ENCODE measurements at places on chromosomes 6 and 20.
A peak's percentile ranks its signal among the peaks of the same experiment; 100 is the strongest.

DNA sequence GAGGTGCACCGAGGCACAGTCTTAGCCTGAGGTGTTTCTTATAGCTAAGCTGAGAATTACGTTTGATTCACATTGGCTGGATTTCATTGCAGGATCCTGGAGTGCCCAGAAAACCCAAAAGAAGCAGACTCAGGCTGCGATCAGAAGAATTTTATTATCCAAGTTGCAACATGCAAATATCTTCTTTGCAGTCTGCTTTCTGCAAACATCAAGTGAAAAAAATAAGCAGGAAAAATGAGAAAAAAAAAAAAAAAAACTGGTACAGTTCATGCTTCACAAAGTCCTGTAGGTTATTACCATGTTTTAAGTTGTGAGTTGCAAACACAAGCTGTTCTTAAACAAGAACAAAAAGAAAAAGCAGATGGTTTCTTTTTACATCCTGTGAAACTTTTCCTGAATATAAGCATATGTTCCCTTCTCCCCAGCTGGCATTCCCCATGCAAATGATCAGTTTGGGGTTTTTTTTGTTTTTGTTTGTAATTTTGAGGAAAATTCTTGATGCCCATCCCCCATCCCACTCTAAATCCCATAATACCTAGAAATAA is 349.0 kb downstream of the CBLN4 start:
- DNase-seq, result no peak

DNA sequence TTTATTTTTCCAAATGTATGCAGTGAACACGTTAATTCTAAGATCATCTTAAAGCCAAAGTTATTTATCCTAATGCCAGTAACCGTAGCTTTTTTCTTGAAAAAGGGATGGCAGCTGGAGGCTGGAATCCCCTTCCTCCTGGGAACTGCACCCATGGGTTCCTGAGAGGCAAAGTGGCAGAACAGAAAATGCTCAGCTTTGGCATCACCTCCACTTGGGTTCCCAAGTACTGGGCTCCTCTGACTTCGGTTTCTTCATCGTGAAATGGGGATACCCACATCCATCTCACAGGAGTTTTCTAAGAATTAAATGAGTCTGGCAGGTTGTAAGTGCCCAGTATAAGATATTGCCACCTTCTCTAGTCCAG is 6.2 kb upstream of the DDX43 start:
- DNase-seq, result no peak

- DNase-seq, result no peak
Measured at GRCh38 chr6:157727629-157728182, 95.3 kb upstream of the SNX9 start.

DNA sequence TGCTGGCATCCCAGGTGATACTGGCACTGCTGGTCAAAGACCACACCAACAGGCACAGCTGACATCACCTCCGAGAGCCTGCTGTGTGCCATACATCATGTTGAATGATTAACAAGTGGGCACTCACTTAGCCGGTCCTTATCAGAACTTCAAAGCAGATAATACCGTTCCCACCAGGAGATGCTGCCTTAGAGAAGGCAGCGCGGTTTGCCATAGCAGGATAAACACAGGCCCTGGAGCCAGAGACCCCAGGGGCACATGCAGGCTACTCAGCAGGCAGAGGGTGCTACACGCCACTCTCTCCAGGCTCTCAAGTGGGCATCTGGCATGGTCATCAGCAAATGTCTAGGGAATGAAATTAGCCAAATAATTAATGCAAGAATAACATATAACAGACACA is 86.5 kb upstream of the CST7 start:
- DNase-seq, result no peak

DNA sequence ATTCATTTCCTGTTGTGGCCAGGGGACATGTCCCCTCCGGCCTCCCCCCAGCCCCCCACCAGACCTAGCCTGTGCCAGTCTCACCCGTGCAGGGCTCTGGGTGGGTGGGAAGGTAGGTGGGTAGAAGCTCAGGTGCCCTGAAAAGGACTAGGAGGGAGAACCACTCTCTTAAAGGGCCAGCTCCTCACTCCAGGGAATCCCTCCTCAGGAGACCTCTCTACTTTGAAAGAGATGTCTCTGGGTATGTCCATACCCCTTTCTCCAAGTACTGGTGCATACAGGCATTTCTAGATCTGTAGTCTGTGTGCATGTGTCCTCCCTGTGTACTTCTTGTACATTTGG is 60.8 kb upstream of the EPB41L1 start:
- no peak for DNase-seq

DNA sequence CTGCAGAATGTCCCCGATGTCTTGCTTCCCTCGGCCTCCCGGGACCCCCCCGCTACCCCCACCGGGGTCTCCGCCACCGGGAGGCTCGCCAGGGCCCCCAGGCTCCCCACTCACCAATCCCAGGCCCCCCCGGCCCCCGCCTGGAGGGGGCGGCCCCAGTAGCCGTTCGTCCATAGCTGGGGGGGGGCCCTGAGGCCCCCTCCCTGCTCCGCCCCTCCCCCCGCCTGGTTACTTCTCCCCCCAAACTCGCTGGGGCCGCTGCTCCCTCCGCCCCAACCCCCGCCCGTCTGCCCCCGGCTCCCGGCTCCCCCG is 304 bp downstream of the PBX2 start:
- no peak for DNase-seq

- peak; percentile 73 for DNase-seq
Measured at GRCh38 chr6:111524252-111524651, 41.2 kb upstream of the REV3L start.

GRCh38 chr6:139308936-139309603 is 17.3 kb upstream of the TXLNB start:
- no peak for DNase-seq

DNA sequence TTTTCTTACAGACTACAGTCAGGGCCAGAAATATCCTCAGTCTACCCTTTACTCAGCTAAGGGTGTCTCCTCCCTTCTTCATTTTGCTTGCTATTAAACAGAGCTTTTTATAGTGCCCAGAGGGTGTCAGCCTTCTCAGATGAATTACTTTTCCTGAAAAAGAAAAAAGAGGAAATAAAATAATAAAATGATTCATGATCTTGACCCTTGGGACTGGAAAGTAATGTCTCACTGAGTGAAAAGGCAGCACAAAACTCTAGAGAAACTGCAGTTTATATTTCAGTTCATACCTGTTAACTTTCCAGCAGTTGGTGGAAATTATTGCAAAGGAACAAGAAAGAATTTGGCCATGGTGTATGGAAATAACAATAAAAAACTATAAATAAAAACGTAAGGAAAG is 170.6 kb downstream of the IBTK start:
- DNase-seq, result no peak

DNA sequence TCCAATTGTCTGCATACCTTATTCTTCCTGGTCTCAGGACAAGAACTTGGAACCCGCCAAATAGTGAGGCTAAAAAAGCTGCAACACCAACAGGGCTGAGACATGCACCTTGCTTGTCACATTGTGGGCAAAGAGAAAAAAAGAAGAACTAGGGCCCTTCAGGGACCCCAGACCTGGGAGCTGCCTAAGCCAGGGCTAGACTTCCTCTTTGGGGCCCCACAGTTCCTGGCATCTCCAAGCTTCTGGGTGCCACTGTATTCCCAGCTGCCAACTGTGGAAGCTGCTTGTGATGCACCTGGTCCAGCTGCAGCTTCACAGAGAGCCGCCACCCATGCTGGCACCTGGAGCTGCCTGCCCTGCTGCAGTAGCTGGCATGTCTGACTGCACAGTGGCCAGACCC is 370.6 kb downstream of the CD83 start:
- no peak for DNase-seq

DNA sequence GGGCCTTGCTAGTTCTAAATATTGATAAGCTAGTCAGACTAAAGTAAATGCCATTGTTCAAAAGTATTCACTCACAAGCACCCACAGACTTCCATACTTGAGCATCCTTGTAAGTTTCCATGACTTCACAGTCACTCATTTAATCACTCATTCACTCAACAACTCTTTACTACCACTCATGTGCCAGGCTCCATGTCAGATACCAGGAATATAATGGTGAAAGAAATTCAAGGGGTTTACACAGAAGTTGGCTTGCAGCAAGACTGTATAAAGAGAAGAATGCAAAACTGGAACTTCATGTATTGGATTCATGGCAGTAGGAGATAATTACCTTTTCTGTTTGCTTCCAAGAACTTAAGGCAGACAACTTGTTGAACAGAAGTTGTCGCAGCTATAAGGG is 36.6 kb downstream of the ADGRF1 start:
- DNase-seq, result no peak

- DNase-seq, result no peak
Measured at GRCh38 chr6:138685257-138685656, 88.3 kb upstream of the CCDC28A start.

DNA sequence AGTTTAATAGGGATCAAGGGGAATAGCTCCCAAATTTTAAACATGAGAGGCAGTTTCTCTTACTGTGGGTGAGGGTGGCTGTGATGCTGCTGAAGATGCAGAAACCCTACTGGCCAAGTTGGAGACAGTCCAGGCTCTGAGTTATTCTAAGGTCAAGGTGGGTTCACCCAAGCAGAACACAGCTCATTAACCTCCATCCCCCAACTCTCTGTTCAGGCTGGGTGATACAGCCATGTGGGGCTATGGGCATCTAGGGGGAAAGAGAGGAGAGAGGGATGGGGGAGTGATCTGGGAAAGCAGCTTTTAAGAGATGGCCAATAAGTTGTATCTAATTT is 18.9 kb upstream of the TRAM2 start:
- DNase-seq, result no peak

DNA sequence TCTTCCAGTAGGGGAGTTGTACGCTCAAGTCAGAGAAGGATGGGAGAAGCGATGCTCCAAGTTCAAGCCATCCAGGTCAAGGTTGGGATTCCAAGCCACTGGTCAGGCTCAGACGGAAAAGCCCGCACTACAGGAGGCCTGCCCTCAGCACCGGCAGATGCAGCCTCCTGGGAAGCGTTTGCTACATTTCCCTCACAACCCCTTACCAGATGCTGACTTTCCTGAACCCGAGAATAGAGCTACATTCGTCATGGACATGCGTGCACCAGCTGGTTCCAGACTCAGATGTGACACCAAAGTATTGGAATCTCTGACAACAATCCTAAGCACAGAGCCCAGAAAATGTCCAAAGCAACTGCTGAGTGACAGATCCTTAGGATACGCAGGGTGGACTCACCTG is 174.8 kb downstream of the SASH1 start:
- DNase-seq, result no peak

DNA sequence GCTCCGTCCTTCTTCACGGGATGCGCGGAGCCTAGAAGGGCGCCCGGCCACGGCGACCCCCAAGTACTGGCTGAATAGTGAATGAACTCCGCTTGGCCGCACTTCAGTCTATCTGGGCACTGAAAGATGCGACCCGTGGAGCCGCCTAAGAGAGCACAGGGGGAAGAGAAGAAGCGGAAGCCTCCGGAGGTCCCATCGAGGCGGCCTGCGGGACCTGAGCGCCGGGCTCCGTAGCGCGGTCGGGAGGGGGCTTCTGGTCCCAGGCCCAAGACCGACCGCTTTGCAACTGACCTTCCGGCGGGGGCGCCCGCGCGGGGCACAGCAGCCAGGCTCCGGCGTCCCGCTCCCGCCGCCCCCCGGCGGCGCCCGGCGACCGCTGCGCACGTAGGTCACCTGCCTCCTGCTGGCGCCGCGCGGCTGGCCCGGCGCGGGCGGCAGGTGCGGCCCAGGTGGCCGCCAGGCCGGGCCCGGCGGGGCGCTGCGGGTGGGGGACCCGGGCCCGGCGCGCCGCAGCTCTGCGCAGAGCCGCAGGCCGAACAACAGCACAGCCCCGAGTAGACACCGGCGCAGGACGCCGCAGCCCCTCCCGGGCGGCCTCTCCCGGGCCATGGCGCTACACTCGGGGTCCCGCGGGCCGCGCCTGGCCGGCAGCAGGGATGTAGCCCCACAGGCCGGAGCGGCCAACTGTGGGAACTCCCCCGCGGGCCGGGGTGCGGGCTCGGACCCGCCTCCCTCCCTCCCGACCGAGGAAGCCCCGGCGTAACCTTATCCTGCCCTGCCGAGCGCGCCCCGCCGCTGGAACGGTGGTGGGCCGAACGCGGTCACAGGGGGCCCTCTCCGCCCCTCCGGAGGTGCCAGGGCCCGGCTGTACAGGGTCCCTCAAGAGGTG is at the start of gene METTL24:
TSS of gene METTL24 (minus strand) at position 686 of the 889 bp plus-strand sequence. CDS start at position 609, 77 bp downstream.
- DNase-seq, result no peak

DNA sequence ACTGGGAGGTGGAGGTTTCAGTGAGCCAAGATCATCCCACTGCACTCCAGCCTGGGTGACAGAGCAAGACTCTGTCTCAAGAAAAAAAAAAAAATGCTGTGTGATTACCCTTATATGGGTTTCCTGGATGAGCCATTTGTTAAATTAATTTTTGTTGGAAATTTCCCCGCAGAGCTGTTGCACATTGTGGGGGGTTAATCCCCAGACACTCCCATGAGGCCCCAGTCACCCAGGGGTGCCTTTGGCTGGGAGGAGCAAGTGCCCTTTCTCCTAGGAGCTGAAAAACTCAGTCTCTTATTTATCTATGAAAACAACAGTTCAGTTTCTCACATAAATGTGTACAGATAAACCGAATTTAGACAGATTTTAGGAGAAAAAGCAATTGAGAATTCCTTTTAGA is 4.7 kb upstream of the DEFB132 start:
- DNase-seq, result no peak

GRCh38 chr6:121498481-121499276 is 63.2 kb downstream of the GJA1 start:
- DNase-seq, result no peak

DNA sequence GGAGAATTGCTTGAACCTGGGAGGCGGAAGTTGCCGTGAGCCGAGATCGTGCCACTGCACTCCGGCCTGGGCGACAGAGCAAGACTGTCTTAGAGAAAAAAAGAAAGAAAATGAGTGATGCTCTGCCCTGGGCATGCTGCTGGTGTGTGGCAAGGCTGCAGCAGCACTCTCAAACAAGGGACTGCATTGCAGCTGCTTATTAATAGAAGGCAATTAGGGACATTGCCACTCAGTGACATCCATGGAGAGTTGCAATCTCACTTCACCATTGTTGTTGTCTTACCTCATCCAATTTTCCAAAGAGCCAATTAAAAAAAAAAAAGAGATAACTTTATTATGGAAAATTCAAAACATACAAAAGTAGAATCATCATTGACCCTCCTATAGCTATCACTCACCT is 131.1 kb downstream of the LRRC1 start:
- DNase-seq, result no peak

- no peak for DNase-seq
Measured at GRCh38 chr6:141688916-141689315, 443.8 kb upstream of the GJE1 start.

- peak; percentile 57 for DNase-seq
Measured at GRCh38 chr20:4925842-4926530, 75.3 kb downstream of the SLC23A2 start.

DNA sequence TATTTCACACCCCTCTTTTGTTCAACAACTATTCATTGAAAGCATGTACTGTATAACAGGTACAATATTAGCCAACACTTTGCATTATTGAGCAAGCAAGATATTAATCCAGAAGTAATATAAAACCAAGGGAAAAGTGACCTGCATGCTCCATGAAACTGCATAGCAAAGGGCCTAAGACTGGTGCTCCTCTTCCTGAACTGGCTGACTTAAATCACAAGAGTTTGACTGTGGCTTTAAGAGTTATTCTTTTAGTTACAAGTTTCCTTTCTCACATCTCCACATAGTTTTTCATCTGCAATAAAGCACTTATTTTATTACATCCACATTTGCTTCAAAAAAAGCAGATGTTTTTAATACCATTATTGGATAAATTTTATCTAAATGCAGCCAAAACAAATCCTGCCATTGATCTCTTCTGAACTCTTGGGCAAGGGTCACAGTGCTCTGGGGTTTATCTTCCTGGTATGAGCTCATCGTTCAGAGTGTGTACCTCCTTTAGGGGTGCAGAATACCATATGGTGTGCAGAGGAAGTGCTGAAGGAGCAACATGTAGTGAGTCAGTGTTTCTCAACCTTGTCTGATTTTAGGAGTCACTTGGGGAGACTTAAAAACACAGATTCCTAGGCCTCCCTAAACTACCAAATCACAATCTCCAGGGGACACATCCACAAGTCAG is 1225.9 kb upstream of the MAP3K7 start:
- no peak for DNase-seq

Measured in pons (tissue), 1 donor.